ENCODE measurements at places on chromosomes 5 and 9.

DNA sequence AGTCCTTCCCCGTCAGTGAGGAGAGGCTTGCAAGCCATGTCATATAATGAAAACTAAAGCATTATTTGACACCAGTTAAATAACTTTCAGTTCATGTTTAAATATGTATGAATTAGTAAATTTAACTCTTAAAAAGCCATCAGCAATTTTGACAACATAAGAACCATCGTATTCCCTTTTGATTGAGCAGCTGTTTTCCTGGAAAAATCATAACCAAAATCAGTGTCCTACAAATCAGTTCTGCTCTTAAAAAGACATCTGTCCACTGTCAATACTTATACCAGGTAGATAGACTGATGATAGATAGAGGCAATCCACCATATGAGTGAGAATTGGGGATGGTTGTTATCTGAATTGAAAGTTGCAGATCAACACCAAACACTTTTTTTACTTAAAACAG, 2.3 kb downstream of the DIRAS2 start:
- no peak for DNase-seq

DNA sequence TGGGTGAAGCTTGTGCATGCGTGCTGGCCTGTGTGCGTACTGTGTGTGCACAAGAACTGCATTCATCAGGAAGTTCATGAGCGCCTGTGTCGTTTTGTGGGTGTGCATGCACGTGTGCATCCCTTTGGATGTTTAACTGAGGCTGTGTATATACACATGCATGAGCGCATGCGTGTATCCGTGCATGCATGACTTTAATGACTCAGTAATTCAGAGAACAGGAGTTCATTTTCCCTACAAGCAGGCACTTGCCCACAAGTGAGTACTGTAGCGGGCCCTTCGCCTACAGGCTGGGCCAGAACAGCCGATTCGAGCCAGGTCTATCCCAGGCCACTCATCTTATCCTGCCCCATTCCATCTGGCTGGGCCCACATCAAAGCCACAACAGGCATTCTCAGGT, 29.8 kb downstream of the CORO2A start:
- no peak for DNase-seq

DNA sequence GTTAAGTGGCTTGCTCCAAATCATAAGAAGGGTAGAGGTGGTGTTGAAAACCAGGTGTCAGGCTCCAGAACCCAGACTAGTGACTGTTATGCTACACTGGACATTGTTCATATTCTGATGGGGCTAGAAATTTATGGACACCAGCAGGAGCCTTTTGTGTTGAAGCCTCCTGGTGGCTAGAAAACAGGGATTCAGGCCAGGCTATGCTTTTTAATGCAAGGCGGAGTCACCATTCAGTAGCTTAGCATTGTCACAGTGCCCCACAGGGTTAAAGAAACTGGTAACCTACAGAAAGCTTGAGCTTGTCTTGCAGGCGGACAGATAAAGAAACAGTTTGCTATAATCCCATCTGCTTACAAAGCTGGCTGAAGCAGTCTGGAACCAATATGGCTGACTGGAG, 23.0 kb upstream of the GOLM1 start:
- no peak for DNase-seq

DNA sequence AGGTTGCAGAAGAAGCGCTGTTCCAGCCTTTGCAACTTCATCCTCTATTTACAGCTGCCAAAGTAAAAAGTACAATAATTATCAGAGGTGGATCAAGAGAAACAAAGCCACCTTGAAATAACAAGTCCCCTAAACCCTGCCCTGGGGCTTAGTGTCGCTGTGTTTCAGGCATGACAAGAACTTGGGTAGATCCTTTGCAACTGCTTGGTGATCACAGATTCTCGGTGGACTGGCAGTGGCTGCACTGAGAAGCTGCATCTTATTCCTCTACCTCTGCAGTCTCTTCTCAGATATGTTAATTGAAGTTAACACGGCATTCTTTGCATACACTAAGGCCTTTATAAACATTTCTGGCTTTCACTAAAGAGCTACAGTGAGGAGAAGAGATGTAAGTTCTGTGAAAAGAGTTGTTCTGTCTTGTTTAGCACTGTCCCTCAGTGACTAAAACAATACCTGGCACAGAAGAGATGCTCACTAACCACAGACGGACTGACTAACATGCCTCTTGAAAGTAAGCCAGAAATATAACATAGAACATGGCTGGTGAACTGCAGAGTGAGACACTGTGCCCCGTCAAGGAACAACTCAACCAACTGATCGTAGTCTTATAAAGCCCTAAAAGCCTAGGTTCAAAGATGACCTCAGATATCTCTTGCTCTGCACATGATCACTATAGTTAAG, 144.2 kb downstream of the MLLT3 start:
- no peak for DNase-seq

DNA sequence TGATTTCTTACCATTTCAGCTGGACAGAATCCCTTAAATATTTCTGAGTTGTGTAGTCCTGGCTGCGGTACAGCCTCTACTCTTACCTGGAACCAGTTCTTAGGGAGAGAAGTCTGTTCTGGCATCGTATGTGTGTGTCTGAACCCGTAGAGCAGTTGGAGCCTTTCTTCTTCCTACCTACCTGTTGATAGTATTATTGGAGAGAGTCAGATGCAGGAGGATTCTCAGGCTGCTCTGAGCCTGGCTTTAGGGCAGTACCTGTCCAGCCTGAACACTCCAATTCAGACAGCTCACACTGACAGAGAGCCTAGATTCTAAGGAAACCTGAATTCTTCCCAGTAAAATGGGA, 190.1 kb downstream of the CD180 start:
- no peak for DNase-seq

GRCh38 chr5:56142614-56143372, 90.3 kb downstream of the ANKRD55 start:
- DNase-seq, result peak; percentile 41

GRCh38 chr9:5688109-5688508, 59.2 kb downstream of the RIC1 start:
- DNase-seq, result no peak

DNA sequence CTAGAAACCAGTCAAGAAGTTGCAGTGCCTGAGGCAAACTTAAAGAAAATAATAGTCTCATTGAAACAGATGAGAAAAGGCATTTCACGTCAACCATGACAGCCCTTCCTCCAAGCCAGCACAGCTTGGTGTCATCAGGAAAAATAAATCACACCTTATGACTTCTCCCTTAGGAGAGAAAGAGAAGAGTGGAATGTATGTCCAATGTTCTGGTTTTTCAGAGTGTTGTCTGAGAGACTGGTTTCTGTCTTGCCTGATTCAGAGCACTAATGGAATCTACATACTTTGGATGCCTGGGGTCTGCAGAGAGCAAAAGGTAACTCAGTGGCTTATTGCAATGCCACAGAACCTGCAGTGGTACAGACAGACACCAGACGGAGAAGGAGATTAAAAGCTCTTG, 105.5 kb upstream of the PDE4D start:
- DNase-seq, result no peak

- no peak for DNase-seq
Measured at GRCh38 chr5:139379626-139380449, 3.3 kb downstream of the SLC23A1 start.

- no peak for DNase-seq
Measured at GRCh38 chr5:11851965-11852716, 52.1 kb downstream of the CTNND2 start.

DNA sequence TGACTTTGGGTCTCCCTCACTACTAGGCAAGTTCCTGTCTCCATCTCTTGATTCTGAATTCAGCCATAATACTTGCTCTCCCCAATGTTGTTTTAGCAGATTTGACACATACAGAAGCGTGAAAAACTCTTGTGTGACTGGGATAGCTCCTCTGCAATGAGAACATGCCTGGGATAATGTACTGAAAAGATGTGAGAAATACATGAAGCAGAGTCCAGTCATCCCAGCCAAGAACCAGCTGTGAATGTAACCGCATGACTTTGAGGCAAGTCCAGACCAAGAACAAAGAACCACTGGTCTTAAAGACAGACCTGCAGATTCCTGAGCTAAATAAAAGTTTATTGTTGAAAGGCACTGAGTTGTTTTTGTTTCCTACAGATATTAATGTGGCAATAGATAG, 135.0 kb downstream of the NMUR2 start:
- DNase-seq, result no peak

GRCh38 chr5:116068028-116068632, 16.7 kb upstream of the COMMD10 start:
- peak; percentile 51 for DNase-seq
